ENCODE measurements at places on chromosomes 16 and 17.

DNA sequence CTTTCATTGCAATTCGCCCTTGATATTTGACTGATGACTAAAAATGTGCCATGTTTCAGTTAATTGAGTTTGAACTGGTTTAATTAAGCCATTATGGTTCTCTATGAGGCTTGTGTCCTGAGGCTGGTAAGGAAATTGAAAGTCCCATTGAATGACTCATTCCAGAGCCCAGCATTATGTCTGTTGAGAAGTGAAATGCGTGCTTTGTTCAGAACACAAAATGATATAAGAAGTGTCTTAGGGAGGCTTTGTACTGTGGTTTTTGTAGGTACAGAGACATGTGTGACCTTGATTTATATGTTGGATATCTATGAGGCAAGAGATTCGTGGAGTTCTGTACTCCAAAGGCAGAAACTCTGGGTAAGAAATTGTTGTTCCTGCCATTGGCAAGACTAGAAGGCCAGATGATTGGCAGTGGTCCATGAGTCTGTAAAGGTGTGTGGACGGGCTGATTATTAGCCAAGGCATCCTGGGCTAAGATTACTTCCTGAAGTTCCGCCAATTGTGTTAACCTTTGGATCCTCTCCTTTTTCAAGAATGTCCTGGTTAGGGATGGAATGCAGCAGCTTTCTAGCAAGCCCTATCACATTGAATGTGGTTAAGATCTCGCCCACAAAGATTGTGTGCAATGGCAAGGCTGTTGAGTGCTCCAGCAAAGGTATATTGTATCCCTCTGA, 103.7 kb downstream of the NPIPB5 start:
- no peak for DNase-seq

DNA sequence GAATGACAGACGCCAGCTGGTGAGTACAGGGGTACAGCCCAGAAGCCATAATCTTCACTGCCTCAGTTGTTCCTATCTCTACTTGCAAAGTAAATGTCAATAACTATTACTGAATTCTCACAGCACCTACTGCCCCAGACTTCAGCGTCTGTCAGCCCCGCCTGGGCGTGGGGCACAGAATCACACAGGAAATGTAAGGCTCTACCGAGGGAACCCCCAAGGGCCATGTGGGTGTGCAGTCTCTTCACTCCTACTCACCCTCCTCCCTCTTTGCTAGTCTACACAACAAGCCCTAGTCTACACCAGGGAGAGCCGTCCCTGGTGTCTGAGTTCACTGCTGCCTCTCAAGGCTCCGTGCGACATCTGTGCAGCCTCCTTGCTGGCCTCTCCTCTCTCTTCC, 4.5 kb downstream of the NPTX1 start:
- DNase-seq: peak; percentile 32

DNA sequence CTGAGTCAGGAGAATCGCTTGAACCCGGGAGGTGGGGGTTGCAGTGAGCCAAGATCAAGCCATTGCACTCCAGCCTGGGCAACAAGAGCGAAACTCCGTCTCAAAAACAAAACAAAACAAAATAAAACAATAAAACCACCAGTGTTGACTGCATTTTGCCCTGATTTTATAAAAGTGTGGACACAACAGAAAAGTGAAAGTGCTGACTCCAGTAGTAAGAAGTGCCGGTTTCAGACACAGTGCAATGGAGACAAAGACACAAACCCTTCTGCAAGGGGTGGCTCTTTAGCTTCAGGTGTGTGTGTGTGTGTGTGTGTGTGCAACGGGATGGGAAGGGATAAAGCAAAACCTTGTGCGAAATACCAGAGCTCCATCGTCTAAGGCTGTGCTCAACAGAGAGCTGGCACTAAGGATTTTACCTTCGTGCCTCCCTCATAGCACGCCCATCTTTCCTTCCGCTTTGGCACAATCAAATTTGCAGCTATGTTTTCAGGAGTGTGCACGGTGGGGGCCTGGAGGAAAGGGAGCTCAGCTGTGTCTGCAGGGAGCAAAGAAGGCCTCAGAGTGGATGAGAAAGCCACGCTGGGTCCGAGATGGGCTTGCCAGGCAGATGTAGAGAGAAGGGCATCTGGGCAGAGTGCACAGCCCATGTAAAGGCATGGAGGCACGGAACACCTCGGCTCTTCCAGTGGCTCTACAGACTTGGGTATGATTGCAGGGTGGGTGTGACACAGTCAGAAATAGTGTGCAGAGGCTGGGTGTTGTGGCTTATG, 15.5 kb downstream of the MXRA7 start:
- no peak for DNase-seq

DNA sequence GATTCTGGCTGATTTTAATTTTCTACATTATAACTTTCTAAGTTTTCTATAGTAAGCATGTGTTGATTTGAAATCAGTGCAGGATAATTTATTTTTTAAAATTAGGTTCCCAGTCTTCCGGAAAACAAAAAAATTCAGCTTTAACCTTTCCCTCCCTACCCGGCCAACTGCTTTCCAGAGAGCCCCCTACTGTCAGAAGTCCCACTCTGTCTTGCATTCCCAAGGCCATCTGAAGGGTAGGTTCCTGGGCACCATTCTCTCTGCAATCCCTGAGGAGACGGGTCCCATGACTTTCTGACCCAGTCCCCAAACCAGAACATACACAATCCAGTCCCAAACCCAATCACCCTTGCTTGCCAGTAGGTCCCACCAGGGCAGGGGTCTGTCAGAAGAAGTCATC, 200.3 kb downstream of the CYLD start:
- DNase-seq: no peak

GRCh38 chr17:700504-701094, 14.0 kb downstream of the VPS53 start:
- peak; percentile 8 for DNase-seq

GRCh38 chr16:3304370-3304769, 860 bp downstream of the TIGD7 start:
- no peak for DNase-seq

DNA sequence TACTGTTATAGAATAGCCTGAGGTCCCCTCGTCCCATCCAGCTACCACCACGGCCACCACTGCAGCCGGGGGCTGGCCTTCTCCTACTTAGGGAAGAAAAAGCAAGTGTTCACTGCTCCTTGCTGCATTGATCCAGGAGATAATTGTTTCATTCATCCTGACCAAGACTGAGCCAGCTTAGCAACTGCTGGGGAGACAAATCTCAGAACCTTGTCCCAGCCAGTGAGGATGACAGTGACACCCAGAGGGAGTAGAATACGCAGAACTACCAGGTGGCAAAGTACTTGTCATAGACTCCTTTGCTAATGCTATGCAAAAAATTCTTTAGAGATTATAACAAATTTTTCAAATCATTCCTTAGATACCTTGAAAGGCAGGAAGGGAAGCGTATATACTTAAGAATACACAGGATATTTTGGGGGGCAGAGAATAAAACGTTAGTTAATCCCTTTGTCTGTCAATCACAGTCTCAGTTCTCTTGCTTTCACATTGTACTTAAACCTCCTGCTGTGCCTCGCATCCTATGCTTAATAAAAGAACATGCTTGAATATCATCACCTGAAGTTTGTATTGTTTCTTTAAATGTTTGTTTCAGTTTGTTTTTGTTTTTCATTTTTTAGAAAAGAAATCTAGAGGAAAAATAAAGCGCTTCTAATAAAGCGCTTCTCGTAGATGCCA, 388.3 kb downstream of the MAF start:
- no peak for DNase-seq

- DNase-seq: no peak
Observed at GRCh38 chr17:67491681-67492024, 114.6 kb downstream of the PITPNC1 start.

GRCh38 chr16:87311387-87311786, 5.8 kb downstream of the C16orf95 start:
- no peak for DNase-seq

- no peak for DNase-seq
Observed at GRCh38 chr17:72282439-72283029, 161.7 kb downstream of the SOX9 start.

DNA sequence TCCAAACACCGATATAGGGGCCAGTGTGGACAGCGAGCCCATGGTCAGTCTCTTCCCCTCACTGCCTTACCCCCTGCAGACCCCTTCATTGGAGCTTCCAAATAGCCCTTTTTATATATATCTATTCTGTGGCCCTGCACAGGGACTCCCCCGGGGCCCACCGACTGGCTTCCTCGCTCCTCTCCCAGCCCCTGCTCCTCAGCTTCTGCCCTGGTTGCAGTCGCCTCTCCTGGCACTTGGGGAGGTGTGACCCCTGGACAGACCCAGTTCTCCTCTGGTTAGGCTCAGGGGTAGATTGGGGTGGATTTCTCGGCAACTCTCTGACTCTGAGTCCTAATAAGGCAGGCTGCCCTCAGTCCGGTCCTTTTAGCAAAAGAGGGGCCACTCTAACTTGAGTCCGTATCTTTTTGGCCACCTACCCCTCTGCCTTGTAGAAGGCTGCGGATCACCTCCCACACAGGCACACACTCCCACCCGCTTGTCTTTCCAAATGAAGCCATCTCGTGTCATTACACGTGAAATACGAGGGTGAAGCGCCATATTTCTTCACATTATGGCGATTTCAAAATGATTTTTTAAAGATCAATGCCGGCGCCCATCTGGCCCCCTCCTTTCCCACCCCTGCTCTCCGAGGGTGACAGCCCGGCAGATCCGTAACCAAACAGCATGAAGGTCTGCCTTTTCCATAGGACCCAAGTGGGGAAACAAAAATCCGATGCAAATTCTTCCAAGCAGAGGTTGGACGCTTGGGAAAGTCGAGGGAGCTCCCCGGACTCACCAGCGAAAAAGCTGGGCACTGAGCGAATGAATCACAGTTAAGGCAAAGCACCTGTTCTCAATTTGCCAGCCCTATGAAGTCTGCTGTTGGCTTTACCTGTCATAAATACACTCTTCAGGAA, 1.7 kb upstream of the HOXB9 start:
- no peak for DNase-seq

DNA sequence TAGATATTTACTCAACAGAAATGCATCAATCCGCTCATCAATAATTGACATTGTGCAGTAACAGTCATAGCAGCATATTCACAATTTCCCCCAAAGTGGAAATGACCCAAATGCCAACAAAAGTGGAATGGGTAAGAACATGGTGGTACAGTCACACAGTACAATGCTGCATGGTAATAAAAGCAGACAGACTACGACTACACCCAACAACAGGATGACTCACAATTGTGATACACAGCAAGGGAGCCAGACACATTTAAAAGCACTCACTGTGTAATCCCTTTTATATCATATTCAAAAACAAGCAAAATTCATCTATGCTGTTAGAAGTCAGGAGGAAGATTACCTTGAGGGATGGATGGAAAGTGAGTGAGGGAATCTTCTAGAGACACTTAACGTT, 76.5 kb upstream of the NUDT7 start:
- DNase-seq: no peak

DNA sequence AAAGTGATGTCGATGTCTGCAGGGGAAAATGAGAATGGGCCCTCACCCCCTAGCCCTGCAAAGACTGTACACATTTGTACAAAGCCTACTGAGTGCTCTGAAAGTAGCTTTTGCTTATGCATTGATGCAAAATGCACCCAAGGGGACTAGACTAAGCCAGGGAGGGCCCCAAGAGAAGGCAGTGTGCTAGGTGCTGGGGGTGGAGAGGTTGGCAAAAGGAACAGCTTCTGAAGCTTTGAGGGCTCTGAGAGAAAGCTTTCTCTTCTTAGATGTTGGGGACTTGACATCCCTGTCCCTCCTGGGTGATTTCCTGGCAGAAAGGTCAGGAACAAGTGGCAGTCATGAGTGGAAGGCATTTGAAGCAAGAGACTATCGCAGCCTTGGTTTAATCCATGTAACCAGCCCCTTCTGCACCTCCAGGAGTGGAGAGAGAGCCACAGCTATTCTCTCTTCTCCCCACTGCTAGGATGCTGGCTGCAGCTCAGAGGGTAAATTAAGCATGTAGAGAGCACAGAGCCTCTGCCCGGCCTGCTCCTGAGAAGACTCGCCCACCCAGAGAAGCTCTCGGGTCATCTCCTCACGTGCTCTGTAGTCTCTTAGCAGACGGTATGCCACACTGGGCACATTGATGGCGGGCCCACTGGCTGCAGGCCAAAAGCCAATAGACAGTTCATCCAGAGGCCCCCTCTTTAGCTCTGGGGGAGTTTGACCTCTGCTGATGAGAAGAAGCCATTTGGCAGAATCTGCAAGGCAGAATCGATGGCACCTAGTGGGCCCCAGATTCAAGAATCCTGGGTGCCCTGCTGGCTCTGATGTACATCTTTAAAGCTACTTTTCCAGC, 221.4 kb downstream of the MSI2 start:
- DNase-seq: no peak

GRCh38 chr16:35196313-35196712, 1736.9 kb downstream of the TP53TG3F start:
- DNase-seq: no peak

- DNase-seq: no peak
Observed at GRCh38 chr17:8141045-8141444, 11.2 kb downstream of the PER1 start.

DNA sequence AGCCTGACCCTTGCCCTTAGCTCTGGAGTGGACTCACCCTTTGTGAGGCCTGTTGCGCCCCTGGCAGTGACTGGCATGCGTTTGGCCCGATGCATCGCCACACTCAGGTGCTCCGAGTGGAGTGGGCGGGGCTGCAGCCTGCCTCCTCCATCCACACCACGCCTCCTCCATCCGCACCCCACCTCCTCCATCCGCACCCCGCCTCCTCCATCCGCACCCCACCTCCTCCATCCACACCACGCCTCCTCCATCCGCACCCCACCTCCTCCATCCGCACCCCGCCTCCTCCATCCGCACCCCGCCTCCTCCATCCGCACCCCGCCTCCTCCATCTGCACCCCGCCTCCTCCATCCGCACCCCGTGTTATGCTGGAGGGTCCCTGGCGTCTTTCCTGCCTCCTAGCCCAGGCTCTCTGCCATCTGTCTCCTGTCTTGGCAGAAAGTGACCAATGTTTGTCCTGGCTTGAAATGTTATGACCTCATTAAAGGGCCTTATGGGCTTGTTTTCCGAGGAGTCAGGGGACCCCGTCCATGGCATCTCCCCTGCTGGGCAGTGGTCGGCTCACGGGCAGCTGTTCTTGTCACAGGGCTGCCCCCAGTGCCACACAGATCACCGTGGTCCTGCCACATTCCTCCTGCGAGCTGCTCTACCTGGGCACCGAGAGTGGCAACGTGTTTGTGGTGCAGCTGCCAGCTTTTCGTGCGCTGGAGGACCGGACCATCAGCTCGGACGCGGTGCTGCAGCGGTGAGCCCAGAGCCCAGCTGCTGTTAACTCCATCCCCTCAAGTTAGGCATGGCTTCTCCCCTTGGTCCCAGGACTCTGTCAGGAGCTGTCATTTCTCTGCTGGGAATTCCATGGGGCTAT, 28.7 kb upstream of the MYO15B start:
- no peak for DNase-seq

GRCh38 chr17:59167571-59168001, 12.0 kb downstream of the PRR11 start:
- no peak for DNase-seq

- no peak for DNase-seq
Observed at GRCh38 chr17:31413874-31414549, 22.5 kb downstream of the RAB11FIP4 start.
